Umbilical cord (tissue), 2 donors: ENCODE measurements at places on chromosomes 11 and 22.

DNA sequence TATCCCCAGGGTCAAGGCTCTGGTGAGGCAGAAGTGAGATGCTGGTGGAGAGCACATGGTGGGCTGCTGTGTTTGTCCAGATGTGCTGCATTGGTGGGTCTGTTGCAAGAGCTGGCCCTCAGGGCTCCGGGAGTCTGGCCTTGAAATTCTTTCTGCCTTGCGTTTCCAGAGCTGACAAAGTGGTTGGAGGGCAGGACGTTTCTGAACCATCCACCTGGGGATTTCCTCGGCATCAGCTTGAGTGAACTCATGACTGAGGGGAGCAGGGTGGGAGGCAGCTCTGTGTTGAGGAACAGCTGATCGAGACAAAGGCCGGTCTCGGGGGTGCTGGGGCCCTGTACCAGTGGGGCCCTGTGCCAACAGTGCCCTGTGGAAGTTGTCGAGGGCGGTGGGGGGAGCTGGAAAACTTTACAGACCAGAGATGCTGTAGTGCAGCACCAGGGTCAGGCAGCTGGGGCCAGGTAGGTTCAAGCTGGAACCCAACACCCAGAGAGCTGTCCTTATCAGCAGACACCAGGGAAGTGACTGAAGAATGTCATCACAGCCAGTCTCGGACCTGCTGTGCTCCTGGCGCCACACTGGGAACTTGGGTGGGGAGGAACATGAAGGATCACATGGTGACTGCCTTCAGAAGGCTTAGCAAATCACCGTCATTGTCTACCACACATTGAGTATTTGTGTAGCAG lies 4.9 kb downstream of the TSKU start:
- DNase-seq: no peak

DNA sequence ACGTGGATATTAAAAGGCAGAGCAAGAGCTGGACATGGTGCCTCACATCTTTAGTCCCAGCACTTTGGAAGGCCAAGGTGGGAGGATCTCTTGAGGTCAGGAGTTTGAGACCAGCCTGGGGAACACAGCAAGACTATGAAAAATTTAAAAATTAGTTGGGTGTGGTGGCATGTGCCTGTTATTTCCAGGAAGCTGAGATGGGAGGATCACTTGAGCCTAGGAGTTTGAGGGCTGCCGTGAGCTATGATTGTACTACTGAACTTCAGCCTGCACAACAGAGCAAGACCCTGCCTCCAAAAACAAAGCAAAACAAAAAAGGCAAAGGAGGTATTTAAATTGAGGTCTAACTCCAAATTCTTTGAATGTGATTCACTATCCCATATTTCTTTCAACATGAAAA lies 23.5 kb downstream of the RDX start:
- DNase-seq: no peak

DNA sequence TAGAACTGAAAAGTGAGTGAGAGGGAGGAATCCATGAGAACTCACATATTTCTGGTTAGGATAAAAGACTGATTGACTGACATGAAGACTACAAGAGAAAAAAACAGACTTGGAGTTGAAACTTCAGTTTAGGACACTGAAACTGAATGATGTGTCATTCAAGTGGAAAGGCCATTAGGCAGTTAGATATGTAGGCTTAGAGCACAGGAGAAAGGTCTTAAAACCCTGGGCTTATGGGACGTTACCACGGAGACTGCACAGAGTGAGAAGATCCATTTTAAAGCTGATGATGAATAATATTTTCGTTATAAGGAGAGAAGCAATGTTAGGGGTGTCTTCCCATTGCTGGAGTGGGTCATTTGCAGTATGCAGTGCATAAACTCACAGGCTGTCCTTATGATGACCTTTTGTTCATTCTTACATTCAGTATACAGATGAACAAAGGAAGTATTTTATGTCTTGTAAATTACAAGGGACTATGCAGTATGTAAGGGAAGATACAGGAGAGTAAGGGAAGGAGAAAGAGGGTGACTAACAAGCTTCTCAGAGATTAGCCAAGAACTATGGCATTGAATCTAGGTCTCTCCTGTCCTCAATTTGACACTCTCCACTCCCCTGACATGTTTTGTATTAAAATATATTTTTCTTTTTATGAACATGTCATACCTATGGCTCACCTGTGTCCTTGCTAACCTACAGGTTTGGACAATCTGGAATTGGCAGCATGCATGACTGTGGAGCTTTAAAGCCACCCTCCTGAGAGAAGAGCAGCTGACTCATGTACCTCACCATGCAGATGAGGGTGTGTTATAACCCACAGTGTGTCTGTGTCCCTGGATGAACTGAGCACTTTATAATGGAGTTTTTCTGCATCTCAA lies 63.7 kb downstream of the MAML2 start:
- DNase-seq: no peak

- DNase-seq: peak; percentile 15
These were observed 478.3 kb upstream of the ISX start for GRCh38 chr22:34587357-34588356.

DNA sequence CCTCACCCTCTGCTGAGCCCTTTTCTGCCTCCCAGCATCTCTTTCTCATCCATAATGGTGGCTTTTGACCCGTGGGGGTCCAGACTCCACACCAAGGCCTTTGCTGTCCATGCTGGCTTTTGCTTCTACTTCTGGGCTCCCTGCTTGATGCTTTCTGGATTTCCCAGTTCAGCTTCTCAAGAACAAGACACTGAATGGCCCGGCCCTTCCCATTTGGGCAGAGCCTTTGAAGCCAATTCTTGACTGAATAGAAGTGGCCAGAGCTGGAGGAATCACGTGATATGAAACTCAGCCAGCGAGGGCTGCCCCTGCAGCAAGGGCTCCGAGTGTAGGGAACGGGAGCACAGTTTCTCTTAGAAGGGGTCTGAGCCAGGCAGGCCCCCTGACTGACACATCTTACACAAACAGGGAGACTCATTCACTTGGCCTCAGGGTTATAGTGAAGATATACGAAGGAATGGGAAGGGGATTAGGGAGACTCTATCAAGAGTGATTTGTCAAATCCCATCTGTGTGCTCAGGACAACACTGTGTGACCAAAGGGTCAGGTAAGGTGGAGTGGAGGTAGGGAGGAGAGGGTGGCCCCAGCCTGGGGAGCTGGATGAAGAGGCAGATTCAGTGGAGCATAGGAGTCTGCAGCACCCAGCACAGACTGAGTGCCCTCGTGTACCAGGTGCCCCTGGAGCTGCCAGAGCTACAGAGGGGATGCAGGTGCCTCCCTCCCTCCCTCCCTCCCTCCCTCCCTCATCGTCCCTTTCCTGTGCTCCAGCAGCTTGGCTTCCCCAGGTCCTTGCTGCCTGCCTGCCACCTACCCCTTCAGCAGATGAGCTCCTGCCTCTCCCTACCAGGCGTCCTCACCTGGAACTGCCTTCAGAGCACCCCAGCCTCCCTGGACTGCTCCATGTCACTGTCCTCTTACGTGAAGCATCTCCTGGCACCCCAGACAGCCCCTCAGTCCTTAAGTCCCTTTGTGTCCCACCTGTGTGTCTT lies 106.0 kb downstream of the TRIM29 start:
- DNase-seq: peak; percentile 65
